Inflammatory macrophage treated with lipopolysaccharide for 4 hours (primary cell): ENCODE measurements at places on chromosomes 4 and X.

DNA sequence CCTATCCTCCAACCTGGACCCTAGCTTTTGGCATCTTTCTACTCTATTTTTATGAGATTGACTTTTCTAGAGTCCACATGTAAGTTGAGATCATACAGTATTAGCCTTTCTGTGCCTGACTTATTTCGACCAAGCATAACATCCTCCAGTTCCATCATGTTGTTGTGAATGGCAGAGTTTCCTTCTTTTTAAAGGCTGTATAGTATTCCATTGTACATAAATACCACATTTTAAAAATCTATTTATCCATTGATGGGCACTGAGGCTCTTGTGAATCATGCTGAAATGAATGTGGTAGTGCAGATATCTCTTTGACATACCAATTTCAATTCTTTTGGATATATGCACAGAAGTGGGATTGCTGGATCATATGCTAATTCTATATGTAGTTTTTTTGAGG lies 40.3 kb upstream of the STIM2 start:
- no peak for DNase-seq

DNA sequence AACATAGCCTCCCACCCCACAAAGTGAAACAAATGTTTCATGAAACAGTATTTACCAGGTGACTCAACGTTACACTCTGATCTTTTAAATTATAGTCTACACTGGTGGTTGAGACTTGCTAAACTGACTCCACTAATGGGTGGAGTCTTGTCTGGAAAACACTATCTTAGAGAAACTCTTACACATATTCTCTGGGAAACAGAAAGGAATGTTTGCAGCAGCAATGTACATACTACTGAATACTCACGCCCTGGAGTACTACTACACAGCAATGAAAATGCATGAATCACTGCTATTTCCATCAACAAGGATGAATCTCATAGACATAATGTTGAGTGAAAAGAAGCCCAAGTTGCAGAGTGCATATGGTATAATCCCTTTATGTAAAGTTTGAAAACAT lies 208.5 kb upstream of the IGFBP7 start:
- DNase-seq, result no peak

- no peak for DNase-seq
Observed at GRCh38 chrX:110162867-110163266, 155.0 kb downstream of the AMMECR1 start.

GRCh38 chr4:139957065-139957464 lies 196.9 kb downstream of the MAML3 start:
- DNase-seq, result no peak

DNA sequence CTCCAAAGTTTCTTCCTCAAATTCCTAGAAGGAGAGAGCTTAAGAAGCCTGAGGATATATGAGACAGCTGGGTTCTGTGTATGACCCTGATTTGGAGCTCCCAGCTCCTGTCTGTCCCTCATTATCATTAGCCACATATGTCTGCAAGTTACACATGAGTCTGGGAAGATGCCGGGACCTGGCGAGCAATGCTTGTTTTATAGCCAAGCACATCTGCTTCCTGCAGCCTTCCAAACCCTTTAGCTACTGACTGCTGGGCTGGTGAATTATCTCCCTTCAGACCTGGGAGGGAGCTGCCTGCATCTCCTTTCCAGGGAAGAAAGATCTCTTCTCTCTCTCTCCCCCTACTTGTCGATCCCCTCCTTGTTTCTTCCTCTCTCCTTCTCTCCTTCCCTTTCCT lies 556.7 kb upstream of the BOD1L1 start:
- no peak for DNase-seq

DNA sequence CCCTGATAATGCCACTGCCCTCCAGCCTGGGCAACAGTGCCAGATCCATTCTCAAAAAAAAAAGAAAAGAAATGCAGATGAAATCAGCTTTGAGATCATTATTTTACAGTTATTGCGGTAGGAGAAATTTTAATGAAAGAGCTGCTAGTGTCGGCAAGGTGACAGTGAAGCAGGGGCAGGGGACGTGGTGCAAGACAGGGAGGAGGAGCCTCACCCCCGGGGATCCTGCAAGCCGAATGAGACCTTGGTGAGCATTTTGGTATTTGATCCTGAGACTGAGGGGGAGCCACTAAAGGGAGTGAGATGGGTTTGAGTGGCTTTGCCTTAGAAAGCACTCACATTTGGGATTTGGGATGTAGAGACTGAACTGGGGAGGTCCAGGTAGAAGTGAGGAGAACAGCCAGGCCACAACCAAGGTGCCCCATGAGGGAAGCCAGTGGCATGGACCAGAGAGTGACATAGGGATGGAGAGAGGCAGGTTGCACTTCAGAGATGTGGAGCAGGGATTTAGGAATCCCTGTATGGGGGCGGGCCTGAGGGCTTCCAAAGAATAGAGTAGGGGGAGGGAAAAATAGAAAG lies 23.6 kb downstream of the RBM10 start:
- no peak for DNase-seq

GRCh38 chr4:6031846-6032245 lies 13.6 kb upstream of the C4orf50 start:
- DNase-seq, result no peak

- DNase-seq, result no peak
Observed at GRCh38 chr4:33628296-33628695, 2616.0 kb downstream of the ARAP2 start.

DNA sequence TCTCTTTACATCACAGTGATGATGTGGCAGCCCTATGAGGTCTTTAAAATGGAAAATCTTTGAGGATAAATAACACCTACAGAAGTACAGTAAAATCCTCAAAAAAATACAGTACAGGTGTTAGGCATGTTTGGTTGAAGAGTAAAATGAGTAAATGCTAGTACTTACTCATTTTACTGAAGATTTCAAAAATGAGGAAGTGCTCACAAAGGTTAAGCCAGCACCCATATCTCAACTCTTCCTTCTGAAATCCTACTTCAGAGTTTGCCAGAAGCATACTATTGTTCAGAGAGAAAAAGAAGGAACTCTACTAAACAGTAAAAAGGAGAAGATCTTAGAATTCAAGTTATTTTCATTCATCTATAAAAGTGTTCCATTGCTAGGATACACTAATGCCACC lies 130.9 kb downstream of the CBR4 start:
- peak; percentile 61 for DNase-seq

- no peak for DNase-seq
Observed at GRCh38 chr4:10026485-10026884, 5.2 kb upstream of the SLC2A9 start.

DNA sequence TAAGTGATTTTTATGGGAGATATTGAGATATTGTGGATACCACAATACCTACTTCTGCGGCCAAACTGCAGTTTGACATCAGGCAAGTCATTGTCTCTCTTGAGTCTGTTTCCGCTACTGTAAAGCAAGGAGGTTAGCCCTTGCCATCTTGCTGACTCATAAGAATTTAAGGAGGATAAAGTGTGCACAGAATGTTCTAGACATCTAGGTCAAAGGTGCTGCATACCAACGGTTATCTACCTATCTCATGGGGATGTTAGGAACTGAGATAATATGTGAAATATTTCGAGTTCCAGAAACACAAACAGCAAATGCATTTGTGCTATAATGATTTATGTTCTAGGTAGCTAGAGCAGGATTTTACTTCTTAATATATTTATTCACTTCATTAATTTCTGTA lies 211.5 kb upstream of the NR3C2 start:
- no peak for DNase-seq

- DNase-seq, result no peak
Observed at GRCh38 chr4:65437102-65437501, 233.2 kb downstream of the EPHA5 start.

- no peak for DNase-seq
Observed at GRCh38 chr4:124095621-124096020, 616.9 kb downstream of the ANKRD50 start.

DNA sequence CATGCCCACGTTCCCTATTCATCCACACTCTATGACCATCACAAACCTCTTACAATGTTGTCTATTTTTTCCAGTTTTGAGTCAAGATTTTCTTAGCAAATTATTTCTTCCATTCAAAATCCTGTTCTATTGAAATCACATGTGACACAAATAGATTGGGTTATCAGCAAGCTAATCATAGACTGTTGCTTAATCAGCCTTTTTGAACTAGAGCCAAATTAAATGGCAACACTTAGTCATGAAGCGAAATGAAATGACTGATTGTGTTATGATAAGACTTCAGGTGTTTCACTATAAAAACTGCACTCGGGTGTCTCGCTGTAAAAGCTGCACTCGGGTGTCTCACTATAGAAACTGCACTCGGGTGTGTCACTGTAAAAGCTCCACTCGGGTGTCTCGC lies 890.0 kb upstream of the FRG1 start:
- DNase-seq, result no peak

GRCh38 chrX:86021652-86022289 lies 25.6 kb downstream of the CHM start:
- peak; percentile 55 for DNase-seq

DNA sequence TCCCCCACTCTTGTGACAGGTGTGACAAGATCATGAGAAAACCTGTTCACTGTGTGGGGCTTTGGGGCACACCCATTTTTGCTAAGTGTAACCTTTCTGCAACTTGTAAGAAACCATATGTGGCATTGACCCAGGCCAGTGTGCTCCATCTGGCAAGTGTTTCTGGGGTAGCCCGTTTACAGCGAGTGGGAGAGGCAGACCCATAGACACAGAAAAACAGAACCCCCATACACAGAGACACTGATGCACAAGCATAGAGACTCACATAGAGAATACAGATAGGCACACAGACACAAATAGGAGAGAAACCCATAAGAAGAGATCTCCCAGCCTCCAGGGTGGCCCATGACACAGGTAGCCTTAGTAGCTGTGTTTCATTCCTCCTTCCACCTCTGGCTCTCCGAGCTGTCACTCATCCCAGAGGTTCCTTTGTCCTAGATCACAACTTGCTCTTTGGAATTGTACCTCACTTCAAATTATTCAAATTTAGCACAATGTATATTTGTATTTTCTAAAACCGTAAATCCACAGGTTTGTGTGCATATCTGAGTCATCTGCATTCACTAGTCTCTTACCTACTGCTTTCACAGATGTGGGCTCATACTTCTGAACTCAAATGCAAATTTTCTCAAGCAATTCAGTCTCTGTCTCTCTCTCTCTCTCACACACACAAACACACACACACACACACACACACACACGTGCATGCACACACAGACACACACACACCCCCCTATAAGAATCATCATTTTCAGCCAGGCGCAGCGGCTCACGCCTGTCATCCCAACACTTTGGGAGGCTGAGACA lies 114.4 kb downstream of the SH3KBP1 start:
- no peak for DNase-seq

- DNase-seq, result peak; percentile 32
Observed at GRCh38 chr4:152334931-152335330, 201.0 kb downstream of the FBXW7 start.

- no peak for DNase-seq
Observed at GRCh38 chr4:80226094-80226493, 28.8 kb downstream of the PRDM8 start.

DNA sequence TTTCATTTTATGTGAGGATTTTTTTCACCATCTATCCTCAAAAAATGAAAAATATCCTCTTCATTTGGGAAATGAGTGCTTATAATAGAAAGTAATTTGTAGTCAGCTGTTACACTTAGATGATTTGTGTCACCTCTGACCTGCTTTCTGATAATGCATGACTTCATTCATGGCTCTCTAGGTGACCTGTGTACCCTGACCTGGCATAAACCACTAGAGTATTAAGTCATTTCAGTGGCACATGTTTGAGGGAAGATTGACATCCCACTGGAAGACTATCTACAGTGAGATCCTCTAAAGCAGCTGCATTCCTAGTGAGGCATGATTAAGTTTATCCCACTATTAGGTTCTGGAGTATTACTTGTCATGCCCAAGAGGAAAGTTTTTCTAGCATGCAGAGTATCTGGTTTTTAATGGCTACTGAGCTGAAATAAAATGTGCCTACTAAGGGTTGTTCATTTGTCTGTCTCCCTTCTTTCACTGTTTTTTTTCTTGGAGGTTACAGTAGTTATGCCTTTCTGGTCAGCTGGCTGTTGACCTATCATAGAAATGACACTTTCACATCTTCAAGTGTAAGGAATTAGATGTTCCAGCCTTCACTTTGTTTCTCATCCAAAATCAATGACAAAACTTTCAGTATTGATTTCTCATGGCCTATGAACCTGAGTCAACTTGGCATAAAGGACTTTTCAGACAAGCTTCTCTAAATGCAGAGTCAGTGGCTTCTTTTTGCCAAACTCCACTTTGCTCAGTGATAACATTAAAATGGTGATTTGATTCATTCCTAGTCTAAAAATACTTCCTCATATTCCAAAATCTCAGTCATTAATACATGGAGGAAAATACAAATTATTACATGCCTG lies 33.1 kb downstream of the TET2 start:
- no peak for DNase-seq

- no peak for DNase-seq
Observed at GRCh38 chr4:24693636-24694035, 101.7 kb upstream of the SOD3 start.

DNA sequence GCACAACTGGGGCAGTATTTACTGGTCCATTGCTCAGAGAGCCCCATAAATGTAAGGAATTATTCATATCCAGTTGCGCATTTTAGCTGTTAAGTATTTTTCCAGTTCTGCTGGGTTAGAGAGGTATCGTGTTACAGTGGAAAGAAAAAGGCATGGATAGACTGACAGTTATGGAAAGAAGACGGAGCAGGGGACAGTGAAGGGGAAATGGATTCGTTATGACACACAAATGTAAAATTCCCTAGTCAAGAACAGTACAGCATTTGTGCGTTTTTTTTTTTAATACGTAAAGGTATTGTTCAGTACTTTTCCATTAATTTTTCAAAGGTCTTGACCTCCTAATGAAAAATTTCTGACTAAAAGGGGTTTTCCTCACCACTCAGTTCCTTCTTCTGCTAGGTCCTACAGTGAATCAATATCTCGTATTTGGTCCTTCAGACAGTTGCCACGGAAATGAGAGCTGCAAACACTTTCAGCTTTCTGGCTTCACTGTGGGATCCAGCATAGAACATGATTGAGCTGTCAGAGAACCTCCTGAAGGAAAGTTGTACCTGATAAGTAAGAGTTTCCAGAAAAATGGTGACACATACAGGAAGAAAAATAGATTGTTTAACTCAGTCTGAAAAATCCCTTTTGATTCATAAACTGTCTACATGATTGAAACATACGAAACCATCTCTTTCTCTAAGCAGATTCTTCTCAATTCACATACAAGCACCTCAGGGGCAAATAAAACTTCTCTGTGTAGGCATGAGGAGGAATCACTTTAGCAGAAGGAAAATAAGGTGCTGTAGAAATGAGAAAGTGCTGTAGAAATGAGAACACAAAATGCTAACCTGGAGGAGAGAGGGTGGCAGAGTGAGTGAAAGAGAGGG lies 21.8 kb upstream of the BBS12 start:
- no peak for DNase-seq

DNA sequence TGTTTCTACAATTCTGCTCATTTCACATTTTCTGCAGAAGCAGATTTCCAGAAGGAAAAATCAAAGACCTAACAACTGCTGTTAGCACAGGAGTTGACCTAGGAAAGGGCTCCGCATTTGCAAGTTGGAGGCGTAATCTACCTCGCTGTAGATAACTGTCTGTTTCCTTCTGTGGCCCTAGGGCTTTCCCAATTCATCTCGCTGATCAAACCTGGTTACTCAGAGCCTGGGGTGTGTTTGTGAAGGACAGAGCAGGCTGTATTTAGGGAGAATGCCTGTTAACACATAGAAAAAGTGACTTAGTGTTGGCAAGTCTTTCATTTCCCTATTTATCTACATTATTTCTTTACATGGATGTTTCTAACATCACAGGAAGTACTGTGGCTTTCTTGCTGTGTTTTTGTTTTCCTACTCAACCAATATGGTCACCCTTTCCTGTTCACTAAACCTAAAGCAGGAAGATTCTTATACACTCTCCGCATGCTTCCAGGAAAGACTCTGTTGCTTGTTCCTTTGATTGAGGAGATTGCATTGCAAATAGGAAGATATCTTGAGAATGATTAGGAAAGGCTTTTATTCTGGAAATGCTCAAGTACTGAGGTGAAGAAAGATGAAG lies 40.5 kb downstream of the AGA start:
- peak; percentile 8 for DNase-seq
